ENCODE measurements at places on chromosomes 7 and 10. TPM values are rescaled to one million over a fixed set of nuclear protein-coding genes. Genes with fewer than 3 reads are reported as not detected.

Gene ITPRID1
- total RNA-seq = not detected

Gene SPDYE9
- total RNA-seq = not detected

Gene HYAL4
- total RNA-seq = not detected

Gene GJD4
- not detected for total RNA-seq

Gene RBM17
- total RNA-seq = 73.4 TPM

Gene HECW1
- total RNA-seq = not detected

Gene OR2A42
- total RNA-seq = 0.08 TPM

Gene ZNF117
- 8.3 TPM for total RNA-seq

Gene APBB1IP
- not detected for total RNA-seq

Gene SLC16A12
- total RNA-seq = 8.4 TPM

Gene CLDN3
- not detected for total RNA-seq

- no peak overlapping the region for H3K4me3 ChIP-seq
- peaks cover 8% of the 10 kb centered on the region for H3K4me1 ChIP-seq
- no peaks in the 10 kb centered on the region for H3K27me3 ChIP-seq
- no peak overlapping the region for H3K27ac ChIP-seq
- H3K36me3 ChIP-seq = no peaks in the 10 kb centered on the region
Observed at GRCh38 chr7:7832518-7832917, 114.1 kb upstream of the RPA3 start.

DNA sequence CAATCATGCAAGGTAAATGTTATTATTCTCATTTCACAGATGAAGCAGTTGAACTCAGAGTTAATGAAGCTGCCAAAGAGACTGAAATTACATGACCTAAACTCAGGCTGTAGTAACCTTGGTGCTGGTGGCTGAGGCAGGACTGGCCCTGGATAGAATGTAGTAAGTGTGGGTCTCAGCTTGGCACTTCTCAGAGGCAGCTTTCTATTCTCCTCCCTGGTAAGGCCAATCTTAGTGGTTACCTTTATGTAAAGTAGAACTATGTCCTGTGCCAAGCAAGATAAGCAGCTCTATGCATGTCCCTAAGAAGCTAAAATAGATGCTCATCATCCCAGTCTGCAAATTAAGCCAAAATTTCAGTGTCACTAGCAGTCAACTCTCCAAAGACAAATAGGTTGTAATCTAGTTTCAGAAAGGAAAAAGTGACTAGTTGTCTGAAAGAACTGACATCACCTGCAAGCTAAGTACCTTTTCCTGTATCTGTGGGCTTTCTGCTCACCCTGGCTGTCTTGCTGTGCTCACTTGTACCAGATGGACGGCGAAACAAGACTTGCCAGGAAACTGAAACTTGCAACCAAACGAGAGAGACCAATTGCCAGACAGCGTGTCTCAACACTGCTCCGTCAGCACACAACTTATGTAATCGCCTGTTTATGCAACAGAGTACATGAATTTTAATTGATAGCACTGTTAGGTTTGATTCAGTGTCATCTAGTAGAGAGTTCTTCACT lies 43.7 kb downstream of the CH25H start:
- H3K27me3 ChIP-seq = peaks cover 60% of the 10 kb centered on the region
- H3K36me3 ChIP-seq = no peaks in the 10 kb centered on the region
- DNase-seq = no peak

DNA sequence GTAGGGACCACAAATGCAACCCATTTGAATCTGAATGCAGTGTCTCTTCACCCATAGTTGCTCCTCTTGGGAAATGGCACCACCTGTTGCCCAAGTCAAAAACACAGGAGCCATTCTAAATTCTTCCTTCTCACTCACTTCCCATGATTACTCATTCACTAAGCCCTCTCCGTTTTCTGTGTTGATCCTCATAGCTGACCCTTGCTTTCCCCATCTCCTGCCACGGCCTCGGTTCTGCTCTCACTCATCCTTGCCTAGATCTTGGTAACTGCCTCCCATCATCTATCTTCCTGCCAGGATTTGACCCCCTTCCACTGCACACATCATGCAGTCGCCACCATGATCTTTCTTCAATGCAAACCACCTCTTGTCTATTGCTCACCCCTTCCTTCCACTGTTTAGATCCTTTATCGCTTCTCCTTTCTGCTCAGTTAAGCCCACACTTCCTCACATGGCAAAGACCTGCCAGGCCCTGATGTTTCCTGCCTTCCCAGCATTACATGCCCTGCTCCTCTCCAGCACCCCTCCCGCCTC lies 19.0 kb upstream of the CPN1 start:
- no peak overlapping the region for H3K27ac ChIP-seq
- no peaks in the 10 kb centered on the region for H3K36me3 ChIP-seq
- no peak for DNase-seq
- peaks cover 62% of the 10 kb centered on the region for H3K27me3 ChIP-seq
- H3K4me1 ChIP-seq = no peaks in the 10 kb centered on the region
- H3K4me3 ChIP-seq = no peak overlapping the region

DNA sequence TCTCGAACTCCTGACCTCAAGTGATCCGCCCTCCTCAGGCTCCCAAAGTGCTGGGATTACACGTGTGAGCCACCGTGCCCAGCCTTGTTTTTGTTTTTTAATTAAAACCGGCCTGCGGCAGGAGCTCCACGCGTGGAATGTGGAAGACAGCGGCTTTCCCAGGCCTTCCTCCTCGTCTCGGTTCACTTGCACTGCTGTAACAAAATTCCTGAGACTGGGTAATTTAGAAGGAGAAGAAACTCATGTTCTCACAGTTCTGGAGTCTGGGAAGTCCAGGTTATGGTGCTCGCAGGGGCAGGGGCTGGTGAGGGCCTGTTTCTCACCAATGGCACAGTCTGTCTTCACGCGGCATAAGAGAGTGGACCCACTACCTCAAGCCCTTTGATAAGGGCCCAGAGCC lies 14.4 kb upstream of the CRYGN start:
- peaks cover 8% of the 10 kb centered on the region for H3K4me1 ChIP-seq
- H3K27me3 ChIP-seq = peaks cover 2% of the 10 kb centered on the region
- H3K27ac ChIP-seq = no peak overlapping the region

DNA sequence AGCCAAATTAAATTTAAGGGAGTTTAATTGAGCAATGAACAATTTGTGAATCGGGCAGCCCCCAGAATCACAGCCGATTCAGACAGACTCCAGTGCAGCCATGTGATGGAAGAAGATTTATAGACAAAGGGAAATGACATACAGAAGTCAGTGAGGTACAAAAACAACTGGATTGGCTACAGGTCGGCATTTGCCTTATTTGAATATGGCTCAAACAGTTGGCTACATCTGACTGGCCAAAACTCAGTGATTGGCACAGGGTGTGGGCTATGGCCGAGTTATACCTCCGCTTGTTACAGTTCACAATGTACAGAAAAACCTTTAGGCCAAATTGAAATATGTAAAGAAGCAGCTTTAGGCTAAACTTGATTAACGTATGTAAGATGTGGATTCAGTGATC lies 30.8 kb upstream of the EIF4H start:
- no peak for DNase-seq
- no peak overlapping the region for H3K4me3 ChIP-seq
- peaks cover 3% of the 10 kb centered on the region for H3K4me1 ChIP-seq
- peaks cover 3% of the 10 kb centered on the region for H3K27me3 ChIP-seq
- no peak overlapping the region for H3K27ac ChIP-seq

DNA sequence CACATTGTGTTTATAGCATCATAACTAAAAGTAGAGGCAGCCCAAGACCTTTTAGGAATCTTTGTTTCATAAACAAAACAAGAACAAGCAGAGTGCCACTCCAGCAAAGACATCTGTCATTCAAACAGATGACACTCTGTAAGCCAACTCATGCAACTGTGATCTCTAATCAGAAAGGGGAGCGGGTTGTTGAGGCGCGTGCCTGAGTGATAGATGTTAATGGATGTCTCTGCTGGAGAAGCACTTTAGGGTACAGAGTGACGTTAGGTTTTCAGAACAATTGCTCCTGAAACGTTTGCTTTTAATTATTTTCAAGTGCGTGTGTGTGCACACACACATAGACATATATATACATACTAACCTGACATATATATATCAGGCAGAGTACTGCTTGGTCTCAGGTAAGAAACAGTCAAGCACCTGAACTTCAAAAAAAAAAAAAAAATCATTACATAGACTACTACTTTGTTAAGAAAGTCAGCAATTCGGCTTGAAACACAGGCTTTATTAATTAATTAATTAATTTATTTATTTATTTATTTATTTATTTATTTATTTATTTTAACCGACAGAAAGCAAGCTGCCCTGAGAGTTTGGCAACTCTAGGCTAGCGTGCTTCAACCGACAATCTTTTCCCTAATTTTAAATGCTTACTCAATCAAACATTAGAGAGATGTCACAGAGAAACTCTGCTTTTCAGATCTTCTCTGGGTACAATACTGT lies 109.1 kb downstream of the POU6F2 start:
- no peak overlapping the region for H3K27ac ChIP-seq
- peaks cover 7% of the 10 kb centered on the region for H3K4me1 ChIP-seq
- H3K27me3 ChIP-seq = peaks cover 30% of the 10 kb centered on the region
- no peak for DNase-seq
- H3K36me3 ChIP-seq = no peaks in the 10 kb centered on the region

DNA sequence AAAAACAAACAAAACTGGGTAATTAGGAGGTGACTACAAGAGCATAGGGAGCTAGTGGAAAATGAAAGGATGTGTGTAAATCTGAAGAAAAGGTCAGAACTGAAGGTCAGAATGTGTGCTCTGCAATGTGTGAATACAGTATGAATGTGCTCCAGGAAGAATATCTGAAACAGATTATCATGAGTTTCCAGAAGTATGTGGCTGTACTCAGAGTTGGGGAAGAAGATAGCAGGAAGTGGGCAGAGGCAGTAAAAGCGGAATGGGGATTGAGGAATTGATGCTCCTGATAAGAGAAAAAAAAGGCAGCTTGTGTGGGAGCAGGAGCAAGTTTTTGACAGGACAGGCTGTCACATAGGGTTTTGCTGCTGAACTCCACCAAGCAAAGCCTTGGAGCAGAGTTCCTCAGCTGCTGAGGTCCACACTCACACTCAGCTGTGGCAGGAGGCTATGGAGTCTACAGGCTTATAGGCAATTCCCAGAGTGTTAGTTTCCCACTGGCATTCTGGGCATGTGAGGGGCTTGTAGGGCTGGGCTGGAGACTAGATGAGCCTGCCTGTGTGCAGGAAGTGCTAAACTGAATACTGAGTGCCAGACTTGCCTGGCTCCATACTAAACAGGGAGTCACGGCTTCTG lies 22.9 kb downstream of the H2AZ2 start:
- peak overlapping the region; percentile 20 for H3K27ac ChIP-seq
- no peak overlapping the region for H3K4me3 ChIP-seq
- peaks cover 15% of the 10 kb centered on the region for H3K36me3 ChIP-seq

- H3K4me1 ChIP-seq = no peaks in the 10 kb centered on the region
- no peak overlapping the region for H3K27ac ChIP-seq
- H3K4me3 ChIP-seq = no peak overlapping the region
- H3K36me3 ChIP-seq = no peaks in the 10 kb centered on the region
Observed at GRCh38 chr7:123865517-123866117, 20.6 kb downstream of the HYAL4 start.

DNA sequence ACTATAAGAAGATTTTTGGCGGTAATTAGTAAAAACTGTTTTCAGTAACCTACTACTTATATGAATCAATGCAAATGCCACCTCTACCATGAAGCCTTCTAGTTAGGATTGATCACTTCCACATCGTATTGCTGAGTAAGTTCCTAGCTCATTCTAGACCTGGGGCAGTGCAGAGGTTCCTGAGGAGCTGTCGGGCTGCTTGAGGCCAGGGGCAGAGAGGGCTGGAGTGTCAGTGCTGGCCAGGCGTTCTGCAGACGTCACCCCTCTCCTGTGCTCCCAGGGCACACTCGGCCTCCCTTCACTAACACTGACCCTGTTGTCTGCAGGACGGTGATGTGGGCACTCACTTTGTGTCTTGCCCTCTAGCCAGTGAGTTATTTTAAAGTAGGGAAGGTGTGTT lies 275.7 kb downstream of the CELF2 start:
- H3K27ac ChIP-seq = no peak overlapping the region
- H3K4me3 ChIP-seq = no peak overlapping the region
- H3K4me1 ChIP-seq = peaks cover 6% of the 10 kb centered on the region
- H3K27me3 ChIP-seq = no peaks in the 10 kb centered on the region
- peaks cover 12% of the 10 kb centered on the region for H3K36me3 ChIP-seq

- DNase-seq = no peak
- no peak overlapping the region for H3K4me3 ChIP-seq
- peak overlapping the region; percentile 50 for H3K27ac ChIP-seq
- peaks cover 18% of the 10 kb centered on the region for H3K4me1 ChIP-seq
Observed at GRCh38 chr10:12019283-12019971, 23.2 kb downstream of the UPF2 start.
